ENCODE measurements at places on chromosomes 16 and 17.

DNA sequence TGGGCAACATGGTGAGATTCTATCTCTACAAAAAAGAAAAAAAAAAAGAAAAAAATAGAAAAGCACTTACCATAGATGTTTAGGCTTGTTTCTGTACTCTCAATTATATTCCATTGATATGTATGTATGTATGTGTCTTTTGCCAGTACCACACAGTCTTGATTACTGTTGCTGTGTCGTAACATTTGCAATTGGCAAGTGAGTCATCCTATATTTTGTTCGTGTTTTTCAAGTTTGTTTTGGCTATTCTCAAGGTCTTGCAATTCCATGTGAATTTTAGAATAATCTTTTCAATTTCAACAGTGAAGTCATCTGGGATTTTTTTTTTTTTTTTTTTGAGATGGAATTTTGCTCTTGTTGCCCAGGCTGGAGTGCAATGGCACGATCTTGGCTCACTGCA, 19.3 kb downstream of the SPECC1 start:
- DNase-seq = no peak

- DNase-seq = no peak
These were observed 4.8 kb downstream of the GSE1 start for GRCh38 chr16:85617948-85618347.

GRCh38 chr17:71237903-71238538, 882.8 kb upstream of the SOX9 start:
- no peak for DNase-seq

GRCh38 chr16:55559233-55559632, 7.3 kb upstream of the CAPNS2 start:
- no peak for DNase-seq

GRCh38 chr17:68344701-68345136, 53.4 kb downstream of the ARSG start:
- DNase-seq = no peak

GRCh38 chr17:75475144-75475835, 18.9 kb downstream of the TMEM94 start:
- no peak for DNase-seq

- DNase-seq = no peak
These were observed 26.8 kb upstream of the MTMR4 start for GRCh38 chr17:58541249-58541648.

DNA sequence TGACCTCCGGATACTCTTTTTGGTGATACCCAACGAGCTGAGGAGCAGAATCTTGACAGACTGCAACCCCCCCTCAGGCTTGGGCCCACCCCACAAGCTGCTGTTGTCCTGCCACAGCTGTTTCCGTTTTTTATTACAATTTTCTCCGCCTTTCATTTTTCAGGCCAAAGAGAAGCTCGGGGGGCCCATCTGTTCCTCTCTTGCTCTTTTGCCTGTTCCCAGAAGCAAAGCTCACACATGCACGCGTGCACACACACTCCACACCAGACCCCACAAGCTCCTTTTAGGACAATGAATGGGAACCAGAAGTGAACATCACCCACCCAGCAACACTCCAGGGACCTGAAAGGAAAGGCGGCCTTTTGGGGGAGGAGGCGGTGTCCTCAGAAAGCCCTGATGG, 16.3 kb downstream of the SOX9 start:
- no peak for DNase-seq

- DNase-seq = no peak
These were observed 40.0 kb downstream of the RFFL start for GRCh38 chr17:35023538-35023937.

GRCh38 chr17:16463358-16464302, 28.4 kb downstream of the LRRC75A start:
- DNase-seq = no peak

DNA sequence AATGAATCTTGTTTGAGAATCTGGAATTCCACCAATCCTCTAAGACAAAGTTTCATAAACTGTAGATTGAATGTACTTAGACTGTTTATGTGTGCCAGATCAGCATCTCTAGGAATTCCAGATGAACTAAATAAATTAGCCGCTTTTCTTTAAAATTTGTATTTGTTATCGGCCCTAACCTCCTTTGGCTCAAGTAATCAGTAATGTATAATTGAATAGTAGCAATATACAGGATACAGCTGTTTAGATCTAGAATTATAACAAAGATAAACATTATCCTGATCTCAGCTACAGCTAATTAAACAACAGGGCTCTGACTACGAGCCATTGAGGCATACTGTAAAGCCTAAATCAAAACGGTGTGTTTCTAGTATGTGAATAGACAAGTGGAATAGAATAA, 120.3 kb downstream of the CYB561 start:
- no peak for DNase-seq

GRCh38 chr16:85465328-85466303, 147.5 kb upstream of the GSE1 start:
- no peak for DNase-seq

GRCh38 chr16:7344830-7345780, 12.5 kb downstream of the RBFOX1 start:
- DNase-seq = no peak

GRCh38 chr16:14375132-14375491, 254.9 kb downstream of the PARN start:
- DNase-seq = no peak
